Endothelial cell (in vitro differentiated cells): ENCODE measurements at places on chromosomes 2 and 18. TPM values are rescaled to one million over a fixed set of nuclear protein-coding genes. Genes with fewer than 3 reads are reported as not detected.

DNA sequence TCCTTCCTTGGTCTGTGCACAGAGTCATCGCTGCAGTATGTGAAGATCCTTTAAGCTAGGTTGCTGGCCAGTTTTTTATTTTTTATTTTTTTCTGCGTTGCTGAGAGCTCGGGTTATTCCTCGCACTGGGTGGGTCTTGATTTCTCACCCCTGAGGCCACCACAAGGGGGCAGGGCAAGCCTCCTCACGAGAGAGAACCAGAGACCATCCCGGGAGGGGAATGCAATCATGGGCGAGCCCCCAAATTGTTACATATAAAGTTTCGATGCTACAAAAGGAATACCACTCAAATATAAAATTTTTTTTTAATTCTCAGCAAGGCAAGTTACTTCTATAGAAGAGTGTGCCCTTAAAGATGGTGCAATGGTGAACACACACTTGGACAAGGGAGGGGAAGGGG, 24.9 kb downstream of the HTR2B start:
- H3K4me1 ChIP-seq: no peaks in the 10 kb centered on the region
- peaks cover 3% of the 10 kb centered on the region for H3K27me3 ChIP-seq
- peaks cover 54% of the 10 kb centered on the region for H3K36me3 ChIP-seq

DNA sequence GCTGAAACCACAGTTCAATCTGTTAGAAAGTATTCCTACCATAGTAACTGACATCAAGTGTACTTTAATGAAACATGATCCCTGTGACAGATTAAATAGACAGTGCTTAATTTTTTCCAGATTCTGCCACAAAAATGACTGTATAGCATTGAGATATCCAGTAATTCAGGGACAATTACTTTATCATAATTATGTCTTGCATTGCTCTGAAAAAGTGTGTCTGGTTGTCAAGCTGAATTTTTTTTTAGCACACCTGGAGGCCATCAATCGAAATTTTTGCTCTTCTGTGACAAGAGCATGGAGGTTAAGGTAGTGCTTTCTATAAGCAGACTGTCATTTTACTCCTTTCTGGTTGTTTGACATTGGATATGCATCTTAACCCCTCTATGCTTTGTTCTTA, 1083.8 kb upstream of the NRXN1 start:
- H3K27me3 ChIP-seq: no peaks in the 10 kb centered on the region
- no peak for DNase-seq

GRCh38 chr2:129193961-129194360, 785.5 kb upstream of the RAB6C start:
- peak; percentile 25 for DNase-seq
- no peak overlapping the region for H3K27ac ChIP-seq
- H3K4me1 ChIP-seq: peaks cover 9% of the 10 kb centered on the region
- peaks cover 4% of the 10 kb centered on the region for H3K27me3 ChIP-seq
- no peaks in the 10 kb centered on the region for H3K36me3 ChIP-seq

DNA sequence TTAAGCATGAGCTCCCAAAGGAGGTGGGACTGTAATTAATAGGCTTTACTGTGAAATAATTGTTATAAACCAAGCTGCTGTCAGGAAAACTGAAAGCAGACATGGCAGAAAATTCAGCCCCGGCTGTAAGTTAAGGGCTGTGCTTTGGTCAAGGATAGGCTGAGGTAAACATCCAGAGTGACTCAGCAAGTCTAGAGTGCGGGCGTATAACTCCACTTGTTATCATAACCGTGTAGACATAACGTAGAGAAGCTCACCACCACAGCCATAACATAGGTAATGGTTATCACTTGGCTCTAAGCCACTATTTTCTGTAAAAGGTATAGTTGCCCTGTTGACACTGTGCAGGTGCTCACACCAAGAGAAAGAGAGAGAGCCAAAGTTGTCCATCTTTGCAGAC, 316.8 kb downstream of the DCDC2C start:
- peaks cover 11% of the 10 kb centered on the region for H3K27me3 ChIP-seq
- no peaks in the 10 kb centered on the region for H3K4me1 ChIP-seq
- DNase-seq: no peak
- no peak overlapping the region for H3K4me3 ChIP-seq
- peaks cover 3% of the 10 kb centered on the region for H3K36me3 ChIP-seq
- no peak overlapping the region for H3K27ac ChIP-seq

- H3K27ac ChIP-seq: no peak overlapping the region
- H3K4me3 ChIP-seq: no peak overlapping the region
Measured at GRCh38 chr2:75190271-75190990, 8.9 kb downstream of the TACR1 start.

- no peak for DNase-seq
- H3K4me3 ChIP-seq: no peak overlapping the region
- no peaks in the 10 kb centered on the region for H3K4me1 ChIP-seq
- no peaks in the 10 kb centered on the region for H3K36me3 ChIP-seq
Measured at GRCh38 chr2:162092008-162092390, 18.0 kb upstream of the DPP4 start.

- peak within 1 kb of the TSS; percentile 99 for H3K4me3 ChIP-seq
- peaks cover 19% of the 10 kb centered on the region for H3K4me1 ChIP-seq
Measured at GRCh38 chr2:206274434-206275311, at the start of gene ZDBF2. Gene ZDBF2 (plus strand): TSS chr2:206274663. CDS start chr2:206281850, 7,187 bp downstream.

DNA sequence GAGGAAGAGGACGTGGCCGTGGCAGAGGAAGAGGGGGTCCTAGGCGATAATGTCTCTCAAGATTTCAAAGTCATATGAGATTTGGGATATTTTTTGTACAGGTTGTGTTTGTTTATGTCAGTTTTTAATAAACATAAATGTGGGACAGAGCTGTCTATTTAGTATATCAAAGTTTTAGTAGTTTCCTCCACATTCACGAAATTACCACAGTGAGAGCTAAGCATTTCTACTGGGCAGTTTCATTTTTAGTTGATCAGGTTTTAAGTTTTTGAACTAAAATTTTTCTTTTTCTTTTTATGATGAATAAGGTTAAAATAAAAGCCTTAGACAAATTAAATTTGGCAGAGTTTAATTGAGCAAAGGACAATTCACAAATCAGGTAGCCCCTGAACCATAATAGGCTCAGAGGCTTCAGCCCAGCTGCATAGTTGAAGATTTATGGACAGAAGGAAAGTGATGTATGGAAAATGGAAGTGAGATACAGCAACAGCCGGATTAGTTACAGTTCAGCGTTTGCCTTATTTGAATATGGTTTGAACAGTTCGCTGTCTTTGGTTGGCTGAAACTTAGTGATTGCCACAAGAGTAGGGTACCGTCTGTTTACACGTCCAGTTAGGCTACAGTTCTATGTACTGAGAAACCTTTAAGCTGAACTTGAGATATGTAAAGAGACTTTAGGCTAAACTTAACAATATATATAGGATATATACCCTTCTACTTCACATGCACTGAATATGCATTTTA, 17.1 kb downstream of the SNRPD1 start:
- DNase-seq: peak; percentile 21
- H3K4me3 ChIP-seq: peak overlapping the region; percentile 18
- peaks cover 35% of the 10 kb centered on the region for H3K4me1 ChIP-seq
- H3K36me3 ChIP-seq: peaks cover 22% of the 10 kb centered on the region
- peak overlapping the region; percentile 95 for H3K27ac ChIP-seq

DNA sequence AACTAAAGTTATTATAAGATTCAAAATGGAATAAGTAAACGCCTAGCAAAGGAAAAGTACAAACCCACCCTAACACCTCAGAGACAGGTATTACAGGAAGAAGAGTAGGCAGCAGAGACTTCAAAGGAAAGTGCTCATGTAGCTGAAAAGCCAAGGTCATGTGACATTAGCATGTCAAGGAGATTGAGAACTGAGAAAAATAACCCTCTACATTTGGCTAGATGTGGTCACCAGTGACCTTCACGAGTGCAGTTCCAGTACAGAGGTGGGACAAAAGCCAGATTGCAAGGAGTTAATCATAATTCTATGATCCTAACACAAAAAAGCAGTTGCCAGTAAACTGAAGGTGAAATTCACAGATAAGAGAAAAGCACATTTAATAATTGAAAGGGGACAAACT, 252.7 kb downstream of the ZEB2 start:
- peak overlapping the region; percentile 0 for H3K27ac ChIP-seq
- peaks cover 9% of the 10 kb centered on the region for H3K4me1 ChIP-seq
- DNase-seq: no peak
- peaks cover 4% of the 10 kb centered on the region for H3K36me3 ChIP-seq
- no peak overlapping the region for H3K4me3 ChIP-seq
- H3K27me3 ChIP-seq: no peaks in the 10 kb centered on the region

- DNase-seq: no peak
- H3K4me1 ChIP-seq: peaks cover 23% of the 10 kb centered on the region
Measured at GRCh38 chr2:122156176-122156890, 400.9 kb downstream of the TSN start.

DNA sequence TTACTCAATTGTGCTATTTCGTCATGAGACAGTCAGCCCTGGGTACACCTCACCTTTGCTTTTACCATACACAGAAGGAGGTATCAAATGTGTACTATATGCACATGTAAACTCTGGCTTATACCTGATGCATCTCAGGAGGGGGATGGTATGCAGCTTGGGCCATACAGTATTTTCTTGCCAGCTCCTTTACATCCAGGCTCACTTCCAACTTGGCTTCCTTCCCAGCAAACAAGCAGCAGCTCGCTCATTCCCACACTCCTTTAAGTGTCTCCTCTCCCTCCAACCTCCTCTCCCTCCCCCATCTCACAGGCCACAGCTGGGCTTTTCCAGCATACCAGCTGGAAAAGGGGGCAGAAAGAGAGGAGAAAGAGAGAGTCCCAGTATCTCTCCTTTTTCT, 9.6 kb downstream of the MARCHF4 start:
- H3K4me1 ChIP-seq: peaks cover 8% of the 10 kb centered on the region
- H3K4me3 ChIP-seq: no peak overlapping the region
- DNase-seq: no peak
- no peak overlapping the region for H3K27ac ChIP-seq
- peaks cover 4% of the 10 kb centered on the region for H3K27me3 ChIP-seq
- no peaks in the 10 kb centered on the region for H3K36me3 ChIP-seq

The MC5R gene
- 0.56 TPM for total RNA-seq
